ENCODE measurements at places on chromosomes 5 and 9. TPM values are rescaled to one million over a fixed set of nuclear protein-coding genes. Genes with fewer than 3 reads are reported as not detected.

MYOZ3 gene
- 0.54 TPM for total RNA-seq

TMED9 gene
- 244 TPM for total RNA-seq

GCNT4 gene
- total RNA-seq = 3.4 TPM

NPR3 gene
- 21.8 TPM for total RNA-seq

CCDC192 gene
- not detected for total RNA-seq

RELL2 gene
- 5.8 TPM for total RNA-seq
